Foreskin keratinocyte (primary cell): ENCODE measurements at places on chromosomes 4 and X.
A peak's percentile ranks its signal among the peaks of the same experiment; 100 is the strongest.

DNA sequence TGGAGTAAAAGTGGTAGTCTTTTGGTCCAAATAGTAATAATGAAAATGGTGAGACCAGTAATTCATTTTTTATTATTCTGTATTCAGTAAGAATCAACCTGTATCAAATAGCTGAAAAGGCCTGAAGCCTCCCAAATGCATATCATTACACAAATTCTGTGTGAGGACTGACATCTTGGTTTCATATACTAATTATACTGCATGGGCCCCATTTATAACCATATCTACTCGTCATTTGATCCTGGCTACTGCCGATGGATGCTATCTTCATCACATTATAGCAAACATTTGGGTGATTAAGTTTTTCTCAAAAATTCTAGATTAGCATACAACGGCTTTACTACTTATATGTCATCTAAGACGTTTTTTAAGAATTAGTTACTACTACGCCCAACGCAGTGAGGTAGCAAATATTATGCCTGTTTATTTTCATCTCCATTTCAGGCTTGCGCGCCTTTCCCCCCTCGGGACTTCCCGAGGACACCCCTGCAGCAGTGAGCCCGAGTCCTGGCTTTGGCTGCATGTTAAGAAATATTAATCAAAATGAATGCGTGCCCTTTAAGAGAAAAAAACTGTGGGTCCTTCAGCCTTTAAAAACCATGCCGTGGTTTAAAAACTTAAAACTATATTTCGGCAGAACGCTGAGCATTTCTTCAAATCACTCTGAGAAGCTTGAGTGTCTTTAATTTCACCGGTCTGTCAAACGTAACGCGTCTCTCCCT is 814 bp upstream of the MMAA start:
- DNase-seq: no peak

- no peak for DNase-seq
Measured at GRCh38 chrX:2550328-2551020, 49.7 kb upstream of the DHRSX start.

GRCh38 chr4:33446953-33447352 is 2726.8 kb downstream of the PCDH7 start:
- DNase-seq: no peak

DNA sequence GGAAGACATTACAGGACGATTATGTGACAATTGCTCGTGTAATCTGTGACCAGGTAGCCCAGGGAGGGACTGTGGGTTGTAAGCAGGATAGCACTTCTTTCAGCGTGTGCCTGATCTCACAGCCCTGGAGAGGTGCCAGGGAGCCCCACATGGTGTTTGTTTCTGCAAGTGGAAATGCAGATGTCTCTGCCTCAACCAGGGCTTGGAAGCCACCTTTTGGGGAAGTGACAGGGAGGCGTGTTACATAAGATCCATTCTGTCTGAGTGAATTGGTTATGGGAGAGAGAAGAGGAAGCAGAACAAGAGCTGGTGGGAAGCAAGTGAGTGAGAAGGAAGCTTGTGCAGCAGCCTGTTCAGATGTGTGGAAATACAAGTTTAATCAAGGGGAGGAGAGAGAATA is 104.5 kb upstream of the GATB start:
- no peak for DNase-seq

DNA sequence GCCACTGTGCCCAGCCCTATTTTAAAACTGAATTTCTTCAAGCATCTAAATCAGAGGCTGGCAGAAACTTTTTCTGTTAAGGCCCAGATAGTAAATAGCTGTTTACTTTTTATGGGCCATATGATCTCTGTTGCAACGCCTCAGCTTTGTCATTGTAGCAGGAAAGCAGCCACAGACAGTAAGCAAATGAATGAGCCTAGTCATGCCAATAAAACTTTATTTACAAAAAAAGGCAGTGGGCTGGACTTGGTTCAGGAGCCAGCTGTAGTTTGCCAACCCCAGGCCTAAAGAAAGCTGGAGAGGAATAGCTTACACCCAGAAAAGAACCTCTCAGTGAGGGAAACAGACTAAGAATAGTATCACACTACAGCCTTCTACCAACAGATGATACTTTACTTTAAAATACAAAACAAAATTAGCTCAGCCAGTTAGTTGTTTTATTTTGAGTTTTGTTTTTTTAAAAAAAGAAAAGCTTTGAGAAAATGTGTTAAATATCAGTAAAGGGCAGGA is 25.5 kb downstream of the CHST7 start:
- DNase-seq: no peak

GRCh38 chr4:135184715-135185114 is 983.1 kb upstream of the PABPC4L start:
- no peak for DNase-seq

GRCh38 chr4:84167564-84167963 is 331.5 kb downstream of the NKX6-1 start:
- no peak for DNase-seq

- peak; percentile 84 for DNase-seq
Measured at GRCh38 chrX:38882894-38883626, 81.8 kb downstream of the MID1IP1 start.

DNA sequence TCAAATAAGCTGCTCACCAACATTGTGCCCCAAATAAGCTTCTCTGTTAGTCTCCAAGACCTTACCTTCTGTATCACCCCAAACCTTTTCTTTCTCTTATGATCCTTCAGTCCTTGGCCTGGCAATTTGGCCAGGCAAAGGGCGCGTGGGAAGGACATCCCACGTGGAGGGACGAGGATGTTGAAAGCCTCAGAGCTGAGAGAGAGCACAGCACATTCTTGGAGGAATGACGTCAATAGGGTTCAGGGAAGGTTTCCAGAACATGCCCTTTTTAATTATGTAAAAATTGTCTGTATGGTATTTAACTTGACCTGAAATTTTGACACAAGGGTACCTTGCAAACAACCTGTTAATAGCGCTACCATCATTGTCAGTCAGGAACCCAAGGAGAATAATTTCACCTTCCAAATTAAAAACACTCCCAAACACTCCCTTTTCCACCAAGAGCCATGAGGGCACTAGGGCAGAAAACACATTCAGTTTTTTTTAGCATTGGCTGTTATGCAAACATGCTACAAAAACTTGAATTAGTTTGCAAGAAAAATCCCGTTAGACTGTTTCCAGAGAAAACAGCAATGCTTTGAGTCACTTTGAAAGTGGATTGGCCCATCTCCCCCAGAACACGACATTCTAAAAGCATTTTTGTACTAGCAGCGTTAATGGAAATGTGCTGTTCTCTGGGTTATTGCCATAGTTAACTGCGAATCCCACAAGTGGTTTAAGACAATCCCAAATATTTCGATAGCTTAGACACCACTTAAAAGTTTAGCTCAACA is 183.2 kb upstream of the PUDP start:
- no peak for DNase-seq

DNA sequence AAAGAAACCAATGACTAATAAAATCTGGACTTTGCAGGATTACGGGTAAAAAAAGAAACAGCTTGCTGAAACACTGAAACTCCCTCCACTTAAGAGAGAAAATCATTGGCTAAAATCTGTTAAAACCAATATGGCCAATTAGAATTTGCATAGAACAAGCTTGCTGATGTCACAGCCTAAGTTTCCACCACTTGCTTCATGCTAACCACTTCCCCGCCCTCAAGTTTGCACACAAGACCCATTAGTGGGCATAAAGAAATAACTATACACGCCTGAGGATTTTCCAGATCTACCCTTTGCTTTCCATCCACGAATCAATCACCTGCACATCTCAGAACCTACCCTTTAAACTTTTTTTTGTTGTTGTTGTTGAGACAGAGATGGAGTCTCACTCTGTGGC is 42.7 kb upstream of the PHEX start:
- no peak for DNase-seq

- no peak for DNase-seq
Measured at GRCh38 chrX:19593690-19594089, 78.4 kb upstream of the MAP3K15 start.

- DNase-seq: no peak
Measured at GRCh38 chrX:9693307-9694001, 72.2 kb downstream of the GPR143 start.

GRCh38 chrX:45900766-45901615 is 644.2 kb downstream of the ZNF674 start:
- DNase-seq: no peak

GRCh38 chrX:108001218-108001814 is 19.1 kb upstream of the TEX13B start:
- DNase-seq: peak; percentile 24

GRCh38 chr4:120155287-120155686 is 88.6 kb upstream of the MAD2L1 start:
- DNase-seq: no peak

GRCh38 chr4:13524504-13525243 is 19.6 kb downstream of the NKX3-2 start:
- DNase-seq: no peak

GRCh38 chr4:6378493-6379445 is 93.6 kb downstream of the PPP2R2C start:
- no peak for DNase-seq

- DNase-seq: peak; percentile 13
Measured at GRCh38 chrX:44401151-44401550, 57.7 kb upstream of the EFHC2 start.

DNA sequence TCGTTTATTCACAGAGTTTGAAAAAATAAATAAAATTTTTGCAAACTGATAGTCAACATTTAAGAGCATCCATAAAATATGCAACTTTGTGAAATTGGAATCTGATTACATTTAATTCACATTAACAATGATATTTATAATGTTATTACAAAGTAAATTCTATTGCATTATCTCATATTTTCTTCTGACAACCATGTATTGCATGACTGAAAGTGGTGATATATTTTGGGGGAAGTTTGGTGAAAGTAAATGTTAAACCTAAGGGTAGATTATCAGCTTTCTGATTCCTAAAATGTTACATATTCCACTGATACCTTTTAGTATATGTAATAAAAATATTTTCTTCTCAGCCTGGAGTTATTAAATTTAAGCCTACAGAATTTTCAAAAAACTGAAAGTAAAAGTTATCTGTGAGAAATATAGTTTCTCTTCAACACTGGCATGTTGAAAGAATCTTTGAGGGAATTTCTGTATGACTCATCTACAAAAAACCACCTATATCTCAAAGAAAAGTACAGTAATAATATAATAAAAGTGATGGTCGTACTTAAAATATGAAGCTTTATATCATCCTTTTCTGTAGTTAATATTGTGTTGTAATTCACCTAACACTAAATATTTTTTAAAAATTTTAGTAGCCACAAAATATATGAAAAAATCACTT is 1179.6 kb upstream of the PCDH7 start:
- no peak for DNase-seq
